ENCODE measurements at places on chromosomes 2 and 18.
A peak's percentile ranks its signal among the peaks of the same experiment; 100 is the strongest.

DNA sequence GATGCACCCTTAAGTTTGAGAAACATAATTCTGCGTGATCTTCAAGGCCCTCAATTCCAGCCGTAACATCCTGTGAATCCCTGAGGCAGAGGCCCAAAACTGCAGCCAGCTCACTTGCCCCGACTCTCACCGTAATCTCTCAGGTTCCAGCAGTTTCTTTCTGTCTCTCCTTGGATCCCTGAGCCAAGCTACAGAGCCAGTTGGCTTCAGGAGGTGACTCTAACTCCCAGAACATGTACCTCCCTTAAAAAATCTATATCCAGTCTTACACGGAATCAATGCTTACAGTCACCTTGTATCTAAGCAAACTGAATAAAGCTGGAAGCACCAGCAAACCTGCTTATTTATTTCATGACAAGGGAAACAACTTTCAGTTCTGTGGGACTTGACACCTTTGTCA, 300.4 kb downstream of the SETBP1 start:
- DNase-seq: no peak

- no peak for DNase-seq
Measured at GRCh38 chr2:14781142-14781541, 148.6 kb downstream of the LRATD1 start.

- DNase-seq: no peak
Measured at GRCh38 chr2:105925390-105925789, 180.7 kb downstream of the NCK2 start.

DNA sequence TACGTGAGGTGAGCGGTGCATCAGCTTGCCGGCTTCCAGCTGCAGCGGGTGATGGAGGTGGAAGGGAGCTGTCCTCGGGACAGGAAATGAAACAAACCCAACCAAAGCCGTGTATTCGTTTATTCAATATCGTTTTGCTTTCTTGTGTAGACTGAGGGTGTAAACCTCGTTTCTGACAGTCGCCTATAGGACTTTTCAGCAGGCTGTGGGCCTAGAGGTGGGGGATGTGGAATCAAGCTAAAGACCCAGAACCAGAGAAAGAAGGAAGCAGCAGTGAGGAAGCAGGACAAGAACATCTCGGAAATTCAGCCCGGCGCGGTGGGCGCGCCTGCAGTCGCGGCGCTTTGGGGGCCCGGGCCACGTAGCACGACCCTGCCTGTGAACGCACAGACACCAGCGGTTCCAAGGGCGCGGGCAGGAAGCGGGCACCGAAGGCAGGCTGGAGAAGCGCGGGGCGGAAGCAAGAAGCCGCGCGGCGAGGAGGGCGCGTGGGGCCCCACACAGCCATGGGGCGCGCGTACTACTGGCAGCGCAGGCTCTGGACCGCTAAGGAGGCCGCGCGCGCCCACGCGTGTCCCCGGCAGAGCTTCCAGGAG, 755 bp upstream of the ATP9B start:
- DNase-seq: peak; percentile 17

DNA sequence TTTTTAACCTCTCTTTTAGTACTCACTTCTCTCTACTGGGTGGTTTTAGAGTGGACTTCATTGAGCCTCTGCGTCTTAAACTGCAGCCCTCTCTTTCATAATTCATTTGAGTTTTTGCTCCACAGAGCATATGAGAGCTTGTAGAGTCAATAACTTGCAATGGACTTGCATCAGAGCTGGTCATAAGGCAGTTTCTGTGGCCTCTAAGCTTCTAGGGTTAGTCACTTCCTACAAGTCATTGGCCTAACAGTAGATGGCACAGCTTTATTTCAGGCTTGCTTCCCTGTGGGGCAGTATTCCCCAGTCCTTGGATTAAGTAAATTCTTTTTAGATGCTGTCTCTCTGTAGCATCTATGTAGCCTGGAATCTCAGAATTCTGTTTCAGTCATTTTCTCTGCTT, 1435.7 kb downstream of the LRP1B start:
- peak; percentile 59 for DNase-seq

DNA sequence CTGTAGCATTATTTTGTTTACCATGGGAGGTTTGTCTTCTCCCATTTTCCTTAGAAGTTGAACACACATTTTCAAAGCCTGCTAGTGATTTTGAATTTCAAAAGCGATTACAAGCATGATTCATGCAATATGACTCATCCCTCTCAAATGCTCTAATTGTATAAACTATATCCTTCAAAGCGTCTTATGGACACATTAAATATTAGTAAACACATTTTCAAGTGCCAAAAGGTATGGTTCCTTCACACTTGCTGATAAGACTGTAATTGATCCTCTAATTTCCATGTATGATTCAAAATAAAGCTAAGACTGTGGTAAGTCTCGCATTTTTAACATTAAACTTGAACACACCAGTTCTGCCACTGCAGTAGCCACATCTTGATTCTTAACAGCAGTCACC, 512.9 kb downstream of the LRRTM4 start:
- no peak for DNase-seq

GRCh38 chr2:176664478-176664877, 395.2 kb downstream of the MTX2 start:
- DNase-seq: no peak

DNA sequence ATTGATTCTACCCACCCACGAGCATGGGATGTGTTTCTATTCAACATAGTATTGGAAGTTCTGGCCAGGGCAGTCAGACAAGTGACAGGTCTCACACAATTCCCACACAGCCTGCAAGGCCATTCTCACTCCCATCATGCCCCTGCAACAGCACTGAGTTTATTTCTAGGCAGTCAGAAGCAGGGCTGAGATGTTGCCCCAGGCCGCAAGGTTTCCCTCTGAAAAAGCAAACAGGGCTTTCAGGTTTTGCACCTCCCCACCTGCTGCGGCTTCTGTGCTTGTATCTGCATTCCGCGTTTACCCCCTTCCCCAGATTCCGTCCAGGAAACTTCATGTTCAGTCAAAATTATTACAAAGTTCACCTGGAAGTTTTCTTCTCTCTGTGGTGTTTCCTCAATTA, 9.4 kb upstream of the TACR1 start:
- DNase-seq: no peak

GRCh38 chr2:105919826-105920225, 175.1 kb downstream of the NCK2 start:
- DNase-seq: peak; percentile 70

- DNase-seq: no peak
Measured at GRCh38 chr2:50930726-50931125, 101.2 kb downstream of the NRXN1 start.

DNA sequence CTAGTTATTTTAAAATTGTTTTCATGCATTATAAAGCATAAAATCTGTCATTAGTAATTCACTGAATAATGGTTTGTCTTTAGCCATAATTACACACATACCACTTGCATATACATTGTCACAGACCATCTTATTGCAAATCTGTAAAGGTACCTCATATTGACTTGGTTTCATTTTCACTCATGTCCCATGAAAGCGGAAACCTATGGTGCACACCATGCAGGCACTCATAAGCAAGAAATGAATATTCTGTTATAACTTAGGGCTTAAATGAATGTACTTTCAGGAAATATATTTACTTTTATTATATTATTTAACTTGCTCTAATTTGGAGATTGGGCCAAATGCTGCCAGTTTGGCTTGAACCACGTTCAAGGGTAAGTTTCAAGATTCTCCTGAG, 29.2 kb upstream of the STK17B start:
- no peak for DNase-seq

DNA sequence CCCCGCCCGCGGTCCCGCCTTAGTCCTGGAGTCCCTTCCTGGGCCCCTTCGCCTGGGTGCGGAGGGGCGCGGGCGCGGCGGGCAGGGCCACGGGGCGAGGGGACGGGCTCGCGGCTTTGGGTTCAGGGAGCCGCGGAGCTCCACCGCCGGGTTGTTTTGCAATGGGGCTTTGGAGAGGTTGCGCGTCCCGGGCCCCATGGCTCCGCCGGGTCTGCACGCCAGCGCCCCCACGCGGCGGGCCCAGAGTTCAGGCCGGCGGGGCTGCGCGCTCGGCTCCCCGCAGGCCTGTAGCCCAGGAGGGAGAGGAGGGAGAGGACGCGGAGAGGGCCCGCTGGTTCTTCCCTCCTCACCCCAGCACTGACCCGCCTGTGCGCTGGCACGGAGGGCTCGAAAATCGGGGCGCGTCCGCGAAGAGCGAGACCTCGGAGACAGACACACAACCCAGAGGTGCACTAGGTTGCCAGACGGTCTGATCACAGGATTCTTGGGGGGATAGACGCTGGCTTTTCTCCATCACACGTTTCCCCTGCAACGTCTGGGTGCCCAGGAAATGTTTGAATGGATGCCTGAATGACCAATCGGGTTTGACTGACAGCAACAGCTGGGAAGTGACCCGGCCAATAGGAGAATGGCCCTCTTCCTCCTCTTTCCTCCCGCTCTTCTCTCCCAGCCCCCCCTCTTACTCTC, 4.9 kb upstream of the SIX2 start:
- DNase-seq: peak; percentile 80

Measured in cardiac fibroblast (primary cell).